ENCODE measurements at places on chromosomes 12 and 14. TPM values are rescaled to one million over a fixed set of nuclear protein-coding genes. Genes with fewer than 3 reads are reported as not detected.

ARID2 gene
- 10.8 TPM for total RNA-seq

FOXG1 gene
- total RNA-seq = not detected

PSME2 gene
- total RNA-seq = 64.3 TPM

KRT6C gene
- total RNA-seq = not detected

MRPL51 gene
- total RNA-seq = 39.6 TPM

EIF2S3B gene
- total RNA-seq = 0.38 TPM

ADCK1 gene
- total RNA-seq = 8.5 TPM

KCNC2 gene
- 0.51 TPM for total RNA-seq

KRT73 gene
- total RNA-seq = not detected

GPR68 gene
- total RNA-seq = 0.89 TPM

FBXL14 gene
- 10.4 TPM for total RNA-seq

DHRS2 gene
- 0.33 TPM for total RNA-seq

STAB2 gene
- not detected for total RNA-seq

TAS2R31 gene
- total RNA-seq = 0.51 TPM

ERGIC2 gene
- total RNA-seq = 26.1 TPM

AMHR2 gene
- total RNA-seq = not detected

Measured in mesangial cell (primary cell).